ENCODE measurements at places on chromosomes 4 and X. TPM values are rescaled to one million over a fixed set of nuclear protein-coding genes. Genes with fewer than 3 reads are reported as not detected.

The BTK gene
- total RNA-seq = 83.6 TPM

The AKAP4 gene
- not detected for total RNA-seq

The NPFFR2 gene
- total RNA-seq = not detected

The HPSE gene
- total RNA-seq = 13.6 TPM

The MMAA gene
- 9.3 TPM for total RNA-seq

The COX7B gene
- 119 TPM for total RNA-seq

The ABCG2 gene
- 1.2 TPM for total RNA-seq

The TMPRSS11E gene
- total RNA-seq = not detected
